ENCODE measurements at places on chromosomes 7 and 10.

- no peak for DNase-seq
Measured at GRCh38 chr10:6504296-6504695, 75.8 kb downstream of the PRKCQ start.

DNA sequence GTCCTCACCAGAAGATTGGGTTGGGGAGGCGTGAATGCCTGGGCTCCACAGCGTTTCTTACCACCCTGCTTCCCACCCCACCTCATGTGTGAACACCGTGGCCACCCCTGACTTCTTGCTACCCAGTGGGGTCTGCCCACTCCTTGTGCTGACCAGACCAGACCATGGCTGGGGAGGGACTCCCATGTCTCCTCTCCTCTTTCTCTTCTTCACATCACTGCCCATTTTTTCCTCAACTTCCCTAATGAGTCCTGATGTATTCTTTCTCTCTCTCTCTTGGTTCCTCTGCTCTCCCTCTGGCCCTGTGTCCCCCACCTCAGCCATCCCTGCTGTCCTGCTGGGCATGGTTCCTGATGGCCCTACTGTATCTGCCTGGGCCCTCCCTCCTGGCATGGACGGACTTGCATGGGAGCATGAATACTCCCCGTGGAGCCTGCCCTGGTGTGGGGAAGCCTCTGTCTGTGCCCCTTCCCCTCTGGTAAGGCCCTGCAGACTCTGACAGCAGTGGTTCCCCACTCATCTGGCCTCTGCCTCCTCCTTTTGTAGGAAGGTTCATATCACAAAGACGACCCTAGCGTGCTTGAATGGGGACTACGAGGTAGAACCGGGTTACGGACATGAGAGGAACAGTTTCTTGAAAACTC, 85.5 kb downstream of the ADCY1 start:
- no peak for DNase-seq

GRCh38 chr7:41612386-41612785, 90.5 kb downstream of the INHBA start:
- no peak for DNase-seq

DNA sequence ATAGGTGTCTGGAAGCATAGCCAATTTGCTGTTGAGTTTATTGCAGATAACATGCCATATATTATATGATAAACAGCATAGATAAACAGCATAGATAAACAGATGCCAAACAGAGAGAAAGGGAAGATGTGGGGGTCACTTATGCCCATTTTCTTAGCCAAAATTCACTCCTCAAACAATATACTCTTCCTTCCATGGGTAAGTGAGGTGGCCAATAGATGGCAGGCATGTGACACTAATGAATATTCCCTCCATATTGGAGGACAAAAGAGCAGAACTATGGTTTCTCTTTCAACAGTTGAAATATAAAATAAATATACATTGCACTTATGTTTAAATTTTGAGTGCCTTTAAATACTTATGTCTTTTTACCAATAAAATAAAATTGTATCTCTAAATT, 1212.8 kb downstream of the REEP3 start:
- DNase-seq = no peak

- DNase-seq = no peak
Measured at GRCh38 chr7:159149488-159149887, 4.8 kb upstream of the VIPR2 start.

GRCh38 chr10:25393621-25394020, 218.8 kb downstream of the GPR158 start:
- DNase-seq = no peak
